Substantia nigra (tissue), 51 donors: ENCODE measurements at places on chromosomes 4 and X.

- DNase-seq = no peak
These were observed 203.8 kb downstream of the RELL1 start for GRCh38 chr4:37482236-37482913.

GRCh38 chr4:168441412-168441811 lies 38.9 kb downstream of the DDX60L start:
- no peak for DNase-seq

DNA sequence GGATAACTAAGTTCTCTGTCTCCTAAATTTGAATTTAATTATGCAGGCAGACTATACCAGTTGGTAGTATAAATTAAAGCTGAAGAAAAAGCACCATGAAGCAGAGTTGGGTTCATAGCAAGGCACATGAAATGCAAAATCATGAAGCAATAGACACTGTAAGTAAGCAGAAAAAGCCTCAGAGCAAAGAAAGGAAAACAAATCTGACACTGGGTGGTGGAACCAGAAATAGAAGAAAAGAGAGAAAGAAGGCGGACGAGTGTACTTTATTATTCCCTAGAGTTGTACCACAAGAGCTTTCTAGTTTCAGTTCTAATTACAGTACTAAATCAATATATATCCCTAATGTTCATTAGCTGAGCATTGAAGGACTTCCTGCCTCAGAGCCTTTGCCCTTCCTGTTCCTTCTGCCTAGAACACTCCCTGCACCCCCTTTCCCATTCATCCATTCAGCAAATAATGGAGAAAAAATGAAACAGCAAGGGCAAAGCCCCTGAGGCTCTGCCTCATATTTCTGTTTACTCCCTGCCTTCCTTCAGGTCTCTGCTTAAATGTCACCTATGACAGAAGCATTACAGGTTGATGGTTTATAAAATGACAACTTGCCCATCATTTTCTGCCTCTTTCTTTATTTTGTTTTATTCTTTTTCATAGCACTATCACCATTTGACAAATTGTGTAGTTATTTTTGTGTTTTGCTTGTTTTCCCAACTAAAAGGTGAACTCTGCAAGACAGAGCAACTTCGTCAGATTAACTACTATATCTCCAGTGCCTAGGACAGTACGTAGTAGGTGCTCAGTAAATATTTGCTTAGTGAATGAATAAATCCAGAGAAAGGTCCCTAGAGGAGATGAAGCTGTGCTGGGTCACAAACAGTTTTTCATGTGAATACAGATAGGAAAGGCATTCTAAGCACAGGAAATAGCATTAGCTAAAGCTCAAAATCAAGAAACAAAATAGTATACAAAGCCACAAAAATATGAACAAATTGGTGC lies 154.0 kb upstream of the RASGEF1B start:
- no peak for DNase-seq

- no peak for DNase-seq
These were observed 22.7 kb downstream of the JADE1 start for GRCh38 chr4:128832243-128832625.

GRCh38 chr4:7732263-7732662 lies 207.4 kb downstream of the AFAP1 start:
- no peak for DNase-seq
